ENCODE measurements at places on chromosomes 11 and 22. TPM values are rescaled to one million over a fixed set of nuclear protein-coding genes. Genes with fewer than 3 reads are reported as not detected.

DNA sequence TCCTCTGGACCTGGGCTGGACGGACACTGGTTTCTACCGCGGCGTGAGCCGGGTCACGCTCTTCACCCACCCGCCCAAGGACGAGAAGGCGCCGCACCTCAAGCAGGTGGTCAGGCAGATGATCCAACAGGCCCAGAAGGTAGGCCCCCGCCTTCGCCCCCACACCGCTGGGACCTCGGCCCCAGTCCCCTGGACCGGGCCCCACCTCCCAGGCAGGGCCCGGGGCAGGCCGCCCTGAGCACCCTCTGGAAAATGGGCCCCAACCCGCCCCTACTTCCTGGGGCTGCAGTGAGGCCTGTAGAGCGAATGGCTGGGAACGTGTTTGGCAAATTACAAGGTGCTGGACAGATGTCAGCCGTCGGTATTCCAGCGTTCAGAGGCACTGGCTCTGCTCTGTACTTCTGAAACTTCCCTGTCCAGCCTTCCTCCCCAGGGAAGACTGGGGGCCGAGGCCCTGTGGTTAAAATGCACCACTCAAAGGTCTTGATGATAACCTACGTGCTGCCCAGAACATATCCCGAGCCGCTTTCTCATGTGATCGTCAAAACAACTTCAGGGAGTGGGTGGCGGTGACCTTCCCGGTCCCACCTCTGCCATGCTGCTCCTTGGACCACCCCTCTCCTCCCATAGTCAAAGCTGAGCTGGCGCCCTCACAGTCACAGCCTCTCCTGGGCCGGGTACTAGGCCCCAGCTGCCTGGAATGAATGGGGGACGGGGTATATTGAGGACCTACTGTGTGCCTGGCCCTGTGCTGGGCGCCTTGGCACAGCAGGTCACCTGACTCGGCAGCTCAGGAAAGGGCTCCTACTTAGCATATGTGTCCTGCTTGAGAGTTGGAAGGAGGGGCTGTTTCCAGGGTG, 869 bp downstream of the FAM83F start:
- DNase-seq: no peak

DNA sequence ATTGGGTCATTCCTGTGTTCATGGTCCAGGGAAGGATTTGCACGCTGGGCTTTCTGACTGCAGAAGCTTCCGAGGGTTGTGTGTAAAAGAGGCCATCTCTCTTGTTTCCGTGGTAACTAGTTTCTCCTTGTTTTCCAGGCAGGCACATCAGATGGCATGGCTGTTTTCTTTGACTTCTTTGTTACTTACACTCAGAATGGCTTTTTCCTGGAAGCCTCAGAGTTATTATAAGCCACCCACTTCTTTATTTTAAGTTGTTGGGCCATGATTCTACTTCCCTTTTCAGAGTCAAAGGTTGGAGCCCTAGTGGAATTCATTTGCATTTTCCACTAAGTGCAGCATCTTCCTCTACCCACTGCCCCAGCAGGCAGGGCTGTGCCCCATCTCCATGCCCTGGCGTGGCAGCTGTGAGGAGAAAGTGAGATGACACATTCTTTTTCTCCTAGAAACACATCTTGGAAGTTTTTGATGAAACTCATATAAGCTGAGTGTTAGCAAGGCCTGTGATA, 94.9 kb downstream of the PRR5L start:
- peak; percentile 16 for DNase-seq

- DNase-seq: no peak
Observed at GRCh38 chr22:48045369-48045768, 1282.9 kb downstream of the TBC1D22A start.

- DNase-seq: peak; percentile 1
Observed at GRCh38 chr11:31233425-31233824, 136.1 kb downstream of the DCDC1 start.

DNA sequence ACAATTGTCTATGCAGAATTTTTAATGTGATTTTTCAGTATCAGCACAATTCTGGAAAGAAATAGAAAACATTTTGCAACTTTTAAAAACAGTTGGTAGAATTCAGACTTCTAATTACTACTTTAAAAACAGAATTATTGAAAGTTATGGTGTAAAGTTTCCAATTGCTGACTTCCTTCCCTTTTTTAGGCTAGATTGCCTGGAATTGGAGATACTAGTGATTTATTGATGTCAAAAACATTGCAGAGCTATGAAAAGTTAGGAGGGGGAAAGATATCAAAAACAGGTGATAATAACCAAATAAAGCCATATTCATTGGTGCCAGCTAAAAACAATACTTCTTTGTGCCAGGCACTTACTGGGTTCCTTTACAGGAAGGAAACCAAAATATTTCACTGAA, 485.5 kb downstream of the TMEM135 start:
- no peak for DNase-seq

DNA sequence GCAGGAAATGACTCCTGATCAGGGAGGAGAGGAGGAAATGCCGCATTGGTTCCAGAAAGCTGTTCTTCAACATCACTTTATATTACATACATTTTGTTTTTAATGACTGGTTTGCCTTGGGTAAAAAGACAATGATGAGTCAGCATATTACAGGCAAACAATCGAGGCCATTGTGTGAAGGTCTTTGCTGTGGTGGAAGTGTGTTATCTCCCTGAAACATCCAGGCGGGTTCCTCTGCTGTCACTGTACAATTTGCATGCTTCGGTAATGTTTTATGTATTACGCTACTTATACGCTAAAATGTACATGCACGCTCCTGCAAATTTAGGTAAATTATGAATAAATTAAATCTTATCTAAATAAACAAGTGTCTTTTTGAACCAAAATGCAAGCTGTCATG, 161.1 kb downstream of the KIRREL3 start:
- peak; percentile 60 for DNase-seq

DNA sequence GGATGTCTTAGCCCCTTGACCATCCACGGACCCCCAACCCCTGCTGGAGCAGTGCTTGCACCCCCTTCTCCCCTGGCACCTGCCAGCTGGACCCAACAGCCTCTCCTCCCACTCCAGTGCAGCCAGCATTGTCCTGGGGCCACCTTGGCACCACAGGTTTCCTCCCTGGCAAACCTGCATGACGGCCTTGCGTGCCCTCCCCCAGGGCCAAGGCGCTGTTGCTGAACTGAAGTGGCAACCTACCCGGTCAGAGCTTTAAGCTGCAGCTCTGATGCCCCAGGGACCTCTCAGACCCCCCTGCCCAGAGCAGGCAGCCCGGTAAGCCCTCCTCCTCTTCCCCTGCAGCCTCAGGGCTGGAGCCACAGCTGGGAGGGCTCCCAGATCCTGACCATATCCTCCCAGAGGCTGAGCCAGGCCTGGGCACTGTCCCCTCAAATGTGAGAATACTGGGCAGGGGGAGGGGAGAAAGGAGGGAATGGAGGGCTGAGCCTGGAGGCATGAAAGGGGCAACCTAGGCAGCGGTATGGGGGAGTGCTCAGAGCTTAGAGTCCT, 1.8 kb upstream of the LRRC75B start:
- no peak for DNase-seq

DNA sequence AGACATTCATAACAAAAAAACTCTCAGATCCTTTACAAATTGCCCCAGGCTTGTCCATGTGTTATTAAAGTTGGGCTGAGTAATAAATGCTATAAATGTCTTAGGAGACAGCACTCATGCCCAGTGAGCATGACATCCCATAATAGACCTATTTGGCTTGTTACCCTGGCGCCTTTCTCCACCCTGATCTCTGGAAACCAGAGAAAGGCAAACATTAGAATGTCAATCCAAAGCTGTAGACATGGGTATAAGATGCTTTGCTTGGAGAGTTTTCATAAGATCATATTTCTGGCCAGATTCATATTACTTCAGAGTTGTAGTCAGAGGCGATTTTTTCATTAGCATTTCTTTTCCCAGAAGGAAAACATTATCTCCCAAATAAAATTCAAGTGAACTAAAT, 161.3 kb upstream of the UBASH3B start:
- peak; percentile 21 for DNase-seq

- DNase-seq: no peak
Observed at GRCh38 chr11:116859175-116859574, 21.8 kb upstream of the APOA1 start.

DNA sequence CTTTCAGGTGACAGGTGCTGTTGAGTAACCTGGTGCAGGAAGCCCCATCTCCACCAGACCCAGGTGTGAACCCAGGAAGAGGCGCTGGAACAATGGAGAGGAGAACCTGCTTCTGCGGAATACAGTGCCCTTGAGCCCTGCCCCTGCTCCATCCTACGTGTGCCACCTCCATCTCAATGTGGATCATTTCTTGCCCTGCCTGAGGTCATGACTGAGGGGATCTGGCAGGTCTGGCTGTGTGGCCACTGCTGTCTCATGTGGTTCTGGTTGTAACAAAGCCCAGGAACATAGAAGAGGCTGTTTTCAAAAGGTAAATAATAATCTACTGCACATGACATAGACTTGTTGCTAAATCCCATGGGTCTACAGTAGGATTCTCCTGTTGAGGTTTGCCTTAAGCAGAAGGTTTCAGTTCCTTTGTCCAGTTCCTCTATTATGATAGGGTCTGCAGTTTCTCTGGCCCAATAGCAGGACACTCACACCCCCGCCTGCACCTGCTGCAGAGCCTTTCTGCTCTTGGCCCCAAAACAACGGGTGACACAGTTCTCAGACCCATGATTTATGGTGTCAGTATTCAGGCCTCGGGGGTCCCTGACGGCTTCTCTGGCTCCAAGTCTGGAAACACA, 113.5 kb upstream of the IGLL5 start:
- DNase-seq: no peak

- no peak for DNase-seq
Observed at GRCh38 chr22:38085501-38085900, 1.5 kb upstream of the SLC16A8 start.

- no peak for DNase-seq
Observed at GRCh38 chr22:44456661-44457412, 41.2 kb downstream of the RTL6 start.

Gene TST
- 27.3 TPM for total RNA-seq

Gene PRDM10
- total RNA-seq: 6.5 TPM

Gene CHRM1
- total RNA-seq: not detected

Gene PAFAH1B2
- total RNA-seq: 125 TPM

Gene IGLL1
- total RNA-seq: not detected

Gene TBX1
- total RNA-seq: not detected

Gene CRYBA4
- not detected for total RNA-seq

Gene SC5D
- 25.8 TPM for total RNA-seq

Gene IFITM1
- 14.3 TPM for total RNA-seq
